ENCODE measurements at places on chromosomes 5 and 9. TPM values are rescaled to one million over a fixed set of nuclear protein-coding genes. Genes with fewer than 3 reads are reported as not detected.

The MAMDC4 gene
- 9.5 TPM for polyA plus RNA-seq

The GLRA1 gene
- polyA plus RNA-seq, result not detected

The ADGRV1 gene
- 14.0 TPM for polyA plus RNA-seq

The OBP2B gene
- polyA plus RNA-seq, result 0.14 TPM

The NR3C1 gene
- polyA plus RNA-seq, result 30.5 TPM

The PGM5 gene
- 34.3 TPM for polyA plus RNA-seq

The CDH9 gene
- polyA plus RNA-seq, result 7.3 TPM

The PCDHB6 gene
- polyA plus RNA-seq, result 3.1 TPM

The SRP19 gene
- polyA plus RNA-seq, result 74.6 TPM

The PPIC gene
- polyA plus RNA-seq, result 37.4 TPM

The PFN3 gene
- 5.2 TPM for polyA plus RNA-seq

The TYRP1 gene
- 1.5 TPM for polyA plus RNA-seq

The NADK2 gene
- polyA plus RNA-seq, result 49.6 TPM

The SEMA5A gene
- polyA plus RNA-seq, result 44.8 TPM

The PTGES gene
- polyA plus RNA-seq, result 3.3 TPM

The EMB gene
- 3.3 TPM for polyA plus RNA-seq

The ITGA2 gene
- polyA plus RNA-seq, result 22.8 TPM

- no peak for DNase-seq
Observed at GRCh38 chr5:132094393-132095076, 20.9 kb downstream of the CSF2 start.

GRCh38 chr9:116451500-116452115 lies 235.5 kb upstream of the TRIM32 start:
- no peak for DNase-seq

GRCh38 chr5:98794414-98795080 lies 21.1 kb downstream of the RGMB start:
- DNase-seq, result no peak

GRCh38 chr5:41334758-41335157 lies 121.4 kb upstream of the C6 start:
- no peak for DNase-seq

GRCh38 chr5:73814233-73814846 lies 188.3 kb downstream of the ARHGEF28 start:
- no peak for DNase-seq

GRCh38 chr5:38878391-38879077 lies 32.7 kb downstream of the OSMR start:
- DNase-seq, result no peak

DNA sequence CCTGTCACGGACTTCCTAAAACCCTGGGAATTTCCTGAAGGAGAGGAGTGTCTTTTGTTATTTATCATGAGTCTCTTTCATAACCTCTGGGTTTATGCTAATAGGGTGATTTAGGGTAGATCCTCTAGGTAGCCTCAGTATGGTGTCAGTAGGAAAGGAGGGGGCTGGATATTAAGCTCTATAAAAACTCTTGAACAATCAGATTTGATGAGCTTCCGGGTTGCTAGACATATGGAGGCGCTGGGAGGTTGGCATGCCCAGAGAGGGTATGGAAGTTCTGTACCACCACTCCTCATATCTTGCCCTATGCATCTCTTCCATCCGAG lies 15.6 kb upstream of the PTBP3 start:
- DNase-seq, result no peak

DNA sequence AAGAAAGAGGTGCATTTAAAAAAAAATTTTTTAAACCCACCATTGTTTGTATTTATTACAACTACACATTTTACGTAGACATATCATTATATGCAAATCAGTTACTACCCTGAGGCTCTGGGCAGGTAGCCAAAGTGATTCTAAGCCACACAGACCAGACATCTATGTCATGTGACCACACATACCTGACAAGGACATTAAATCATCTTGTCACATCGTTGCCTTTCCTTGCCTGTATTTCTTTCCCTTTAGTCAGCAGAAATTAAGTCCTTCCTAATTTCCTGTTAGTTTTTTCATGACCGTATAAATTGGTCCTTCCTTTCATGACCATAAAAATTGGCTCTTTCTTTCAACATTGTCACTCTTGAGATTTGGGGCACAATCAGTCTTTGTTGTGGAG lies 134.2 kb upstream of the MARCHF11 start:
- no peak for DNase-seq

- DNase-seq, result no peak
Observed at GRCh38 chr9:112605518-112605917, 112.4 kb downstream of the INIP start.

DNA sequence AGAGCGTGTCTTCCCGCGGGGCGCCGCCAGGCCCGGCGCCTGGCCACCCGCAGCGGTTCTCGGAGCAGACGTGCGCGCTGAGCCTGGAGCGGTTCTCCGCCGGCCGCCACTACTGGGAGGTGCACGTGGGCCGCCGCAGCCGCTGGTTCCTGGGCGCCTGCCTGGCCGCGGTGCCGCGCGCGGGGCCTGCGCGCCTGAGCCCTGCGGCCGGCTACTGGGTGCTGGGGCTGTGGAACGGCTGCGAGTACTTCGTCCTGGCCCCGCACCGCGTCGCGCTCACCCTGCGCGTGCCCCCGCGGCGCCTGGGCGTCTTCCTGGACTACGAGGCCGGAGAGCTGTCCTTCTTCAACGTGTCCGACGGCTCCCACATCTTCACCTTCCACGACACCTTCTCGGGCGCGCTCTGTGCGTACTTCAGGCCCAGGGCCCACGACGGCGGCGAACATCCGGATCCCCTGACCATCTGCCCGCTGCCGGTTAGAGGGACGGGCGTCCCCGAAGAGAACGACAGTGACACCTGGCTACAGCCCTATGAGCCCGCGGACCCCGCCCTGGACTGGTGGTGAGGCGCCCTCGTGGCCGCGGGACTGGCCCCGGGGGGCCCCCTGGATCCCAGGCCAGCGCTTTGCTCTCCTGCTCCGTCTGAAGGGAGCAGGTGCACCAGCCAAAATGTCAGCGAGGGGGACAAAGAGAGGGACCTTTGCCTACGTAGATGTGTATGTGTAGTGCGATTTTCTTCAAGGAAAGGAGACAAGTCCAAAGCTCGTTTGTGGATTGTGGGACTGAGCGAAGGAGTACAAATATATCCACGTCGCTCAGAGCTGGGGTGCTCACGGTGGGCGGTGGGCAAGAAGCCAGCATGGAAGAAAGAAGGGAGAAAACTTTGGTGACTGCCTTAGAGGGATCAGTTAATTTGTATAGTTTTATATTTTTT lies 19.5 kb downstream of the BTNL9 start:
- no peak for DNase-seq

- DNase-seq, result no peak
Observed at GRCh38 chr5:142926549-142926948, 156.4 kb downstream of the ARHGAP26 start.

GRCh38 chr5:158079097-158079496 lies 220.2 kb upstream of the CLINT1 start:
- no peak for DNase-seq

GRCh38 chr5:142576804-142577203 lies 109.1 kb downstream of the FGF1 start:
- DNase-seq, result no peak

DNA sequence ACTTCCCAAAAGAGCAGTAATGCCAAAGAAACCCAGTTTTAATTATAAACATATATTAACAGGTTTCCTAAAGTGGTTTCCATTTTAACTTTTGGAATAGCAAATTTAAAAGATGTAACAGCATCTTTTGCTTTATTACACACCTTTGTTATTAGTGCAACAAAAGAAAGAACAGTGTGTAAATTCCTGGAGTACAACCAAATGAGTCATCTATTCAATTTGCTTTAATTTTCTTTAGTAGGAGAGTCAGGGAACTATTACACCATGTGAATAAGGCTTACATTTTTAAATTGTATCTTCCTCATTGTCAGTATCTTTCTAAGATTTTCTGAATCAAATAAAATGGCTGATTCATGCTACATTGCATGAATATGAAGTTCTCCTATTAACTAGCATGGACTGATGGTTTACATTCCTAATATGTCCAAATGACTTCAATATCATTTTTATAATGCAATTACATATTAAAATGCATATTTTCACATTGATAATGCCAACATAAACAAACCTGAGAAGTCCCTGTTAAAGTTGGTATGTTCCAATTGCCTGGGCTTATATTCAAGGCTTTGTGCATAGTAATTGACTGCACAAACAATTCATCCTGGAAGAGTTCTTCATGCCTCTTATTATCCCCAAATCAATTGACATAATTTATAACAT lies 22.5 kb downstream of the EDIL3 start:
- DNase-seq, result no peak

GRCh38 chr5:59107692-59108091 lies 524.8 kb downstream of the RAB3C start:
- DNase-seq, result no peak

DNA sequence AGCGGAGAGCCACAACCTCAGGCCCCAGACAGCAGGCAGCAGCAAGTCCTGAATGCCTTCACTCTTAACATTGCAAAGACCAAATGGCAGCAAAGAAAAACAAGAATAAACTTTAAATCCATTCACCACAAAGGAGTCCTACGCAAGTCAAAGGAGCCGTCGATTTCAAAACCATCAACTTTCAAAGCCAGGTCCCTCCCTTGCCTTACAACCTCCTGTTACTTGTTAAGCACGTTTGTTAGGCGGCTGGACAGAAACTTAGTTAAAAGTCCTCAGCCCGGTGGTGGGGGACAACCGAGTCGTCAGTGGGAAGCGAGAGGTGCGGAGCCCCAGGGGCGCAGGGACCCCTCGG lies 938 bp downstream of the LPAR1 start:
- DNase-seq, result peak; percentile 48

DNA sequence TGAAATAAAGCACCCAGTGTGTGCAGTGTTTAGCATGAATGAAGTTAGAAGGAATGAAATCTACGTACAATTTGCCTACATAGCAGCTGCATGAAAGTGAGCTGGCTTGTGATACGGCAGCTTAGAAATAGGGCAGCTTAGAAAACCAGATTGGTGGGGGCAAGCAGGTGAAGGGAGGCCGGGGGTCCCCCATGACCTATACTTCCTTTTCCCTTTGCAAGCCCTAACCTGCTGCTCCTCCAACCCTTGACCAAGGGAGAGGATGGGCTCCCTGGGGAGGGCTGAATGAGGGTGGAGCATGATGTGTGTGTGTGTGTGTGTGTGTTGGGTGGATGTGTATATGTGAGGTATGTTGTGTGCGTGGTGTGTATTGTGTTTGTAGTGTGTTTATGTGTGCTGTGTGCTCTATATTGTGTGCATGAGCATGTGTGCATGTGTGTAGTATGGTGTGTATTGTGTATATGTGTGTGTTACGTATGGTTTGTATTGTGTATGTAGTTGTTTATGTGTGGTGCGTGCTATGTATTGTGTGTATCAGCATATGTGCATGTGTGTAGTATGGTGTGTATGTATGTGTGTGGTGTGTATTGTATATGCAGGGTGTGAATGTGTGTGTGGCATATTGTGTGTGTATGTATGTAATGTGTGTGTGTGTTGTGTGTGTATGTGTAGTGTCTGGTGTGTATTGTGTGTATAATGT lies 72.1 kb downstream of the TENT4A start:
- no peak for DNase-seq

DNA sequence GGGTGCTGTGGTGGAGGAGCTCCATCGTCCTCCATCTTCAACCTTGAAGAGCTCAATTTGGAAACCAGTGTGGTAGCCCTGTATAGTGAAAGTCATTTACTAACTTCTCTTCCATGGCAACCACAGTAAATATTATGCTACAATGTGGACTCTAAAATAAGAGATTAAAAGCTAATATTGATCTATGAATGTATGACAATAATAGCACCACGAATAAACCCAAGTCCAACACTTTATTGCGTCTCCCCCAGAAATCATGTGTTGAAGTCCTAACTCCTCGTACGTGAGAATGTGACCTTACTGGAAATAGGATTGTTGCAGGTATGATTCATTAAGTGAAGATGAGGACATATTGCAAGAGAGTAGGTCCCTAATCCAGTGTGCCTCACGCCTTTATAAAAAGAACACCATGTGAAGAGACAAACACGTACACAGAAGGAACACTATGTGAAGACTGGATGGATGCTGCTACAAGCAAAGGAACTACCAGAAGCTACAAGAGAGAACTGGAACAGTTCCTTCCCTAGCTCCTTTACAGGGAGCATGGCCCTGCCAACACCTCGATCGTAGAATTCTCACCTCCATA lies 276.2 kb downstream of the PDE4D start:
- DNase-seq, result no peak

DNA sequence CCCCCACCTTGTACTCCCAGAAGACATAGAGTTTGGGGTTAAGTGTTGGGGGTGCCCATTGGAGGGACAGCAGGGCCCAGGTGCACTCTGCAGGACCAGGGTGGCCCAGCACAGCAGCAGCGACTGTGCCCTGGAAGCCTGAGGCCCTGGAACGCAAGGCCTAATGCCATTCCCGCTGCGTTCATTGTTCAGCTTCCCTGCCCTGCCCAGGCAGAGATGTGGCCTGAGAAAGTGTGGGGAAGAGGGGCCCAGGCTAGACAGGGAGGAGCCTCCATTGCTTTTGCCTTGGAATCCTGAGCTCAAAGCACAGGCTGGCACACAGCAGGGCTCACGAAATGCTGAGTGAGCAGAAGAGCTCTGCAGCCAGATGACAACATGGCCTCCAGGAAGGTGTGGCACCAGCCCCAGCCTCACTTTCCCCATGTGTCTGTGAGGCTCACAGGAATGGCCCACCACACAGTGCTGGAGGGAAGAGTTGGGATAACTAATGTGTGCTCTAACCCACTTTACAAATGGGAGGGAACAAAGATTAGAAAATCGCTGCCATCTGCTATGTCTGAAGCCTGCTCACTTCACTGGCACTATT lies 19.4 kb downstream of the S1PR3 start:
- no peak for DNase-seq
